ENCODE measurements at places on chromosomes 6 and 20. TPM values are rescaled to one million over a fixed set of nuclear protein-coding genes. Genes with fewer than 3 reads are reported as not detected.

The IER3 gene
- total RNA-seq, result 16.5 TPM

GRCh38 chr20:53274807-53275206 is 302.6 kb downstream of the TSHZ2 start:
- no peak for DNase-seq

The RIPOR2 gene
- total RNA-seq, result not detected

The LBP gene
- total RNA-seq, result not detected

The BAG2 gene
- total RNA-seq, result 48.7 TPM

- DNase-seq, result peak; percentile 89
Measured at GRCh38 chr20:22684072-22684762, 99.8 kb upstream of the FOXA2 start.

GRCh38 chr6:19632230-19632629 is 204.9 kb upstream of the ID4 start:
- DNase-seq, result no peak

DNA sequence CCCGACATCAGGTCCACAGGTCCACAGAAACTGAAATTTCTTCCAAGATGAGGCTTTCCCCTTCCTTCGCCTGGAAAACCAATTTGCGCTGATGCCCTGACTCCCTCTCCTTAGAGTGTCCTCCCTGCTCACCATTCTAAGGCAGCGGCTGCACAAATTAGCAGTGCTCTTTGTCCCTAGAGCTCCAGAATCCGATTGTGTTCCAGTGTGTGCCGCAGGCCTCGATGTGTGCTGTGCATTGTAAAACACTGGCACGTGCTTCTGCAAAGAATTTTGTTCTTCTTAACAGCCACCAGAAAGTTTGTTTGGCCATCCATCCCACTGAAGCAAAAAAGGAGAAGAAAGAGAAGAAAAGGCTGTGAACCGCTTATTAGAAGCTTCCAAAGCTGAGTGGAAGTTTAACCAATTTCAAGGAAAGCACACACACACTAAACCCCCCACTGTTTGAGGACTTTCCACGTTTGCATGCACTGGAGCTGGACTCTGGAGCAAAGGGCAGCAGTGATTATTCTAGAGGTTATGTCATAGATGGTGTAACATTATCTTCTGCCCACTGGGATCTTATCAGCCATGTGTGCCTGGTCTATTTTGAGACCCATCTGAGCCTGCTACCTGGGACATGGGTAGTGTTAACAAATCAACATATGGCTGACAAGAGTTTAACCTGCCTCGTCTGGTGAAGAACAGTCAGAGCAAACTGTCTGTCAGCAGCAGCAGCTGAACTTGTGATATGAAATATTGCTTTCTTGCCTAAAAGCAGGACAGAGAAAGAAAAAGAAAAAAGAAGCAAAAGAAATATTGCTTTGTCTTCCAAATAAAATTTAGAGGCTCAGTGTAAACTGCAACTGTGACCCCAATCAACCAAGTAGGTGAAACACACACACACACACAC is 64.9 kb upstream of the RREB1 start:
- no peak for DNase-seq

The DNPH1 gene
- 136 TPM for total RNA-seq

The ME1 gene
- total RNA-seq, result 28.8 TPM

The SLC18B1 gene
- 19.6 TPM for total RNA-seq

- no peak for DNase-seq
Measured at GRCh38 chr6:21109391-21110178, 484.0 kb upstream of the SOX4 start.

DNA sequence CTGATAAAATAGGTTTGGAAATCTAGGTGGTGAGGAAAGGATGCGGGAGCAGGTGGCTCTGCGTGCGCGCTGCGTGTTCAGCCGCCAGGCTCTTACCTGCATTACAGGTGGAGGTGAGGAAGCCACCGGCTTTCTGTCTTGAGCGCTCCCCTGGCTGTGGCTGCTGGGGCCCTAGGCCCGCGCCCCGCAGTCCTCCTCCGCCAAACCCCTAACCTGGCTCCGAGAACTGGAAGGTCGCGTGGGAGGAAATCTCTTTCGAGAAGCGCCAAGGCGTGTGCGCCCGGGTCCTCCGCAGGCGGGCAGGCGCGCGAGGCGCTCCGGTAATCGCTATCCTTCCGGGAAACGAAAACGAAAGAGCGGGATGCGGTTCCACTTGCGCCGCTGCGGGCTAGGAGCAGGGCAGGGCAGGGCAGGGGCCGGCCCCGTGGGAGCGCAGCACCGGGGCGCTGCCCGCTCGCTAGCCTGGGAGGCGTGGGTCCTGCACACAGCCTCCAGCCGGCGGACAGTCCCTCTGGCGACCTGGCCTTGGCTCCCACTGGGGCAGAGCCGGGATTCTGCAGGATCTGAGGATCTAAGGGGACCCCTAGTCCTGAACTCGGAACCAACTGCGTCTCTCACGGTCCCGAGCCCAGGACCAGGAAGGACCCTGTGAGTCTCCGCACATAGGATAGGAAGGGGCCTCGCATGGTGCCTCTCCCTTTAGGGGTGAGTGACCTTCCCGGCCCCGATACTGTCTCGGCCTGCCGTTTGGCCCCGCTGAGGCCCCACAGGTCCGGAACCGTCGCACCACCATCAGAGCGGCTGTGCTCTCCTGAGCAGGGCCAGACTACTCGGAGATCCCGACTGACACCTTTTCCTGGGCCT is at the start of gene ETV7:
Gene ETV7, minus strand, starts transcription at position 230 of the 864 bp plus-strand sequence. Its CDS starts 128 bp downstream, at position 102.
- peak; percentile 78 for DNase-seq

The HLA-DQA1 gene
- not detected for total RNA-seq

DNA sequence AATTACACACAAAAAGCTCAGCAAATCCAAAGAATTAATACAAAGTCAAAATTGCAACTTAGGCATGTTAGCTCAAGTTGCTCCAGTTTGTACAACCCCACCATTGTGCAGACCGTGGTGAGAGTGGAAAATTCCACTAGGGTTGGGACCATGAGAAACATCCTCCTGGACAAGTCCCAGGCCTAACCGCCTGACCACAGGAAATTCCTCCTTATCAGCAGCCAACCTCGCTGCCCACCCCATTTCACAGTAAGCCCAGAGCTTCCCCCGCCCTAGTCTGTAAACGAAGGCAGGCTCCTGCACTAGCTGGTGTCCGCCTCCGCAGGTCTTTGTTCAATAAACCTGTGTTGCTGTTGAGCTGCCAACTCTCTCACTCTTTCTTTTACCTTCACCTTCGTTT is 1023.3 kb downstream of the EYS start:
- peak; percentile 48 for DNase-seq

GRCh38 chr20:1493536-1493935 is 2.3 kb upstream of the SIRPB2 start:
- DNase-seq, result no peak

DNA sequence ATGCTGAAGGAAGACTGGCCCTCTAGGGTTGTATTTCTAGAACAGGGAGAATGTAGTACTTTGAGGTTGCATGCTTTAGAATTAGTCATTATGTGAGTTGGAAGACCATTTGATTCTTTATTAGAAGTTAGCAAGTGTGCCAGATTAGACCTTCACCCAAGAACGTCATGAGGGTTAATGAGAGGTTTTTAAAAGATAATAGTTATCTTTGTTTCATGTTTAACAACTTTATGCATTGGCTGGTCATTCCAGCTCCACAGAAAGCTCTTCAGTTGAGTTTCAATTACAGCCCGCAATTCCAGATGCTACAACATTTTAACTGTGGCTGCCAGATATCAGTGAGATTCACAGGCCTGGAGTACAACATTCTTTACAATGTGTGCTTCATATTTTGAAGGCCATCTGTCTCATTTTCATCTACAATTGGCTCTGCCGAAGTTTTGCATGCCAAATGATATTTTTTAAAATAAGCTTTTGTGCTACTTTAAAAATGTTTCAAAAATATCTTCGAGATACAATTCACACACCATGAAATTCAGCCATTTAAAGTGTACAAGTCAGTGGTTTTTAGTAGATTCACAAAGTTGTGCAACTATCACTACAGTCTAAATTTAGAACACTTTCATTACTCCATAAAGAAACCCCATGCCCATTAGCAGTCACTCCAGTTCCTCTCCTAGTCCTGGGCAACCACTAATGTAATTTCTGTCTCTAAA is 61.1 kb upstream of the FBXO30 start:
- DNase-seq, result no peak

The BHLHE23 gene
- total RNA-seq, result not detected

- no peak for DNase-seq
Measured at GRCh38 chr6:93416571-93417420, 2.6 kb downstream of the EPHA7 start.

The HLA-DRA gene
- total RNA-seq, result 42.0 TPM

DNA sequence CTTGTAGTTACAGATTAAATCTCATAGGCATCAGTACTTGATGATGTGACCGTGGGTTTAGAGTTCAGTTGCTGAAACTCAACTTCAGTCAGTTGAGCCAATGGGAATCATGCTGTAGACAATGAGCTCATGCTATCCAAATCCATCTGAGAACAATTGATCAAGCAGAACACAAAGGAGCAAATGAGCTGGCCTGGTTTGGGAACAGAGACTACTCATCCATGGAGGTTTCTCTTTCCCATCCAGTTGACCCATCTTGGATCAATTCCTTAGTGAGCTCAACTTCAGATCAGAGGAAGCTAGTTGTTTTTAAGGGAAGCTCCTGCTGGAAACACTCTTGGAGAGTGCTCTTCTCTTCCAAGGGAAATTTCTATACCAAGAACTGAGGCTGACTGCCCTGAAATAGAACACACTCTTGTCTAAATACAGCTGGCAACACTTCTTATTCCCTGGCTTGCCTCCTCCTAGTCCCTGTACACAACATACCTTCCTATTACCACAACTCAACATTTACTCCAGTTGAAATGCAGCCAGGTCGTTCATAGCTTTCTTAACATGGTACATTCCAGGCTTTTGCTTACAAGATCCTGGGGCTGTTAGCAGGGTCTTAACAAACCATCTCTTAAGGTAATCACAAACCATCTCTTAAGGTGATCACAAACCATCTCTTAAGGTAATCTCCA is 203.9 kb upstream of the PRDM1 start:
- DNase-seq, result no peak

- peak; percentile 76 for DNase-seq
Measured at GRCh38 chr20:45095805-45096238, 5.1 kb downstream of the KCNS1 start.

GRCh38 chr20:46483879-46484278 is 29.5 kb downstream of the ZNF334 start:
- no peak for DNase-seq

DNA sequence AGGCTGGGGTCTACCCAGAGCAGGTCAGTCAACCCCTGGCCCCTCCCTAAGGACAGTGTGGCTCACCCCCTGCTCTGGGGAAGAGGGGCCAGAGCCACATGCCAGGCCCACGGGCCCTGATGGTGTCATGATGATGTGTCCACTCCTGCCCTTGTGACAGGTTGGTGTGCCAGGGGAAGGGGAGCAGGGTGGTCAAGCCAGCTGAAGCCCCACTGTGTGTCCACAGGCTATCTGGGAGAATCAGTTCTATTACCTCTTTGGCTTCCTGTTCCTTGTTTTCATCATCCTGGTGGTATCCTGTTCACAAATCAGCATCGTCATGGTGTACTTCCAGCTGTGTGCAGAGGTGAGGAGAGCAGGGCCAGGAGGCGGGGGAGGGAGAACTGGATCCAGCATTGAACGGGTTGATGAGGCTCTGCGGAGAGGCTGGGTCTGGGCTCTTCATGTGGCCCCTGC is 47.7 kb downstream of the PLAGL2 start:
- no peak for DNase-seq

- no peak for DNase-seq
Measured at GRCh38 chr6:98648211-98648914, 186.0 kb upstream of the POU3F2 start.

GRCh38 chr6:122869437-122870024 is 80.5 kb downstream of the SMPDL3A start:
- DNase-seq, result peak; percentile 39

The SLC13A3 gene
- not detected for total RNA-seq

GRCh38 chr20:48333707-48334106 is 494.1 kb downstream of the PREX1 start:
- DNase-seq, result no peak
